ENCODE measurements at places on chromosomes 2 and 18. TPM values are rescaled to one million over a fixed set of nuclear protein-coding genes. Genes with fewer than 3 reads are reported as not detected.

Gene CROCC2
- not detected for total RNA-seq

Gene GRB14
- total RNA-seq: 15.5 TPM

Gene IL1R2
- total RNA-seq: 2.8 TPM

Gene POTEI
- total RNA-seq: 3.2 TPM

Gene SCYGR4
- total RNA-seq: not detected

Gene CCDC85A
- 2.4 TPM for total RNA-seq

Gene KIAA2012
- total RNA-seq: not detected

Gene IL36G
- total RNA-seq: not detected

Gene GALNT5
- total RNA-seq: 0.67 TPM

Gene C2orf78
- total RNA-seq: not detected

- DNase-seq: peak; percentile 53
These were observed 95.8 kb downstream of the PXDN start for GRCh38 chr2:1648241-1649102.

DNA sequence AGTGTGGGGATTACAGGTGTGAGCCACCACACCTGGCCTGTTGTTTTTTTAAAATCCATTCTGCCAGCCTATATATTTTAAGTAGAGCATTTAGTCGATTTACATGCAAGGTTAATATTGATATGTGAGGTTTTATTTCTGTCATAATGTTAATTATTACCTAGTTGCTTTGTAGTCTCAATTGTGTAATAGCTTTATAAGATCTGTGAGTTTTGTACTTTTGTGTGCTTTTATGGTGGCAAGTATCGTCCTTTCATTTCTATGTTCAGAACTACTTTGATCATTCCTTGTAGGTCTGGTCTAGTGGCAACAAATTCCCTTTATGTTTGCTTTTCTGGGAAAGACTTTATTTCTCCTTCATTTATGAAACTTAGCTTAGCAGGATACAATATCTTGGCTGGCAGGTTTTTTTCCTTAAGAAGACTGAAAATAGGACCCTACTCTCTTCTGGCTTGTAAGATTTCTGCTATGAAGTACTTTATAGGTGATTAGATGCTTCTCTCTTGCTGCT lies 51.0 kb upstream of the FAM117B start:
- no peak for DNase-seq

DNA sequence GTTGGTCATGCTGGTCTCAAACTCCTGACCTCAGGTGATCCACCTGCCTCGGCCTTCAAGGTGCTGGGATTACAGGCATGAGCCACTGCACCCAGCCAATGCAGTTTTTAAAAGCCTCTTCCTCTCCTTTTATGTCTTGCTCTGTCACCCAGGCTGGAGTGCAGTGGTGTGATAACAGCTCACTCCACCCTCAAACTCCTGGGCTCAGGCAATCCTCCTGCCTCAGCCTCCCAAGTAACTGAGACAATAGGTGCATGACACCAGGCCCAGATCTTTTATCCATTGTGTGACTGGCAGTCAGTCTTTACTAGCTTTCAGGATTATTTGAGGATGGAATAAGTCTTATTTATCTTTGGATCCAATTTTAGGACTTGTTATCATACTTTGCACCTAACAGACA lies 13.2 kb downstream of the KCTD18 start:
- DNase-seq: no peak

- no peak for DNase-seq
These were observed at the start of gene SIGLEC15 for GRCh38 chr18:45825258-45826044. TSS of gene SIGLEC15 (plus strand) at chr18:45825675. CDS start at chr18:45825729, 54 bp downstream.

DNA sequence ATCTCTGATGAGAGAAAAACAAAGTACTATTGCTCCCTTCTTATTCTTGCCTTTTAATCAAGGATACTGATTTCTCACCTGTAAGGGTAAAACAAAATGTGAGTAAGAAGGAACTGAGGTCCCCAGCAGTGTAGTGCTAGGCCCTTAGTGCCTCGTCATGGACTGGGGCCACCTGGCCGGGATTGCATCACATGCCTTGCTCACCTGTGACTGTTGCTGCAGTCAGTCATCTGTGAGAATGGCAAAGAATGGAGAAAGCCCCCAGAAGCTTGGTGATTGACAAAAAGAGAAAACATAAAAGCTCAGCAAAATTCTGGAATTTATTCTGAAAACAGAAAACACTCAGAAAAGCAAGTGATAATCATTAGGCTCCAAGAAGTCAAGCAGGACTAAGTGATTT lies 63.4 kb downstream of the SPATS2L start:
- no peak for DNase-seq

GRCh38 chr2:38353402-38353801 lies 23.7 kb downstream of the ATL2 start:
- DNase-seq: no peak

GRCh38 chr2:98134172-98135005 lies 47.4 kb downstream of the VWA3B start:
- DNase-seq: no peak

DNA sequence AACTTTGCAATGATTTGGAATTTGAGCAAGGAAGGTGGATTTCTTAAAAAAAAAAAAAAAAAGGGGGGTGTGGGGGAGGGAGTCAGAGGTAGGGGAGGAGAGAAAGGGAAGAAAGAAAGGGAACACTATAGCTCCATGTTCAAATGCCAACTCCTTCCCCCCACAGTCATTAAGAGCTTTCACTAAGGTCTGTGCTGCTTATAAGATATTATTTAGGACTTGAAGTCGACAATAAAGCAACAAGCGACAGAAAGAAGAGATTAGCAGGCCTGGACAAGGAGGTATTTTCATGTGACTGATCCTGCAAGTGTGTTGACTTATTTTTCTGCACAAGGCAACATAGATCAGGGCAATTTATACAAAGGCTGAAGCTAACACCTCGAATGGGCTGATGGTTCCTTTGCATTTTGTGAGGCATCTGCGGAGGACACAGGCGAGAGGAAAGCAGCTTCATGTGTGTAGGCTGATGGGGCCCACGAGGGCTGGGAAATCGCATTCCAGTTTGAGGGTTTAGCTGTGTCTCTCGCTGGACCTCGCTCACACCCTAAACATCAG lies 382.0 kb downstream of the SOX11 start:
- no peak for DNase-seq

DNA sequence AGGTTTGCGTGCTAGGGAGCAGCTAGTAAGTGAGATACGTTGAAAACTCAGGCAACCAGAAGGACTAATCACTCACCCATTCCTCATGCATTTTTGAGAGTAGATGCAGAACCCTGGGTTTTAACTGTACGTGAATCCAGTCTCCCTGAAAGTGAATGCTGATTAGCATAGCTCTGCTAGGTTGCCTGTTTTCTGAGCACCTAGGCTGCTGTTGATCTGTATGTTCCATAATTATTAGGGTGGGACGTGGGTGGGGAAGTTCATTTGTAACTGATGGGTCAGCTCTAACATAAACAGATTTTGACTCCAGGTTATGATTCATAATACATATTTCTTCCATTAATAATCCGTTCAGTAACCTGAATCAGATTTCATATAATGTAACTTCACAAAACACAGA lies 379.0 kb upstream of the FANCL start:
- no peak for DNase-seq

DNA sequence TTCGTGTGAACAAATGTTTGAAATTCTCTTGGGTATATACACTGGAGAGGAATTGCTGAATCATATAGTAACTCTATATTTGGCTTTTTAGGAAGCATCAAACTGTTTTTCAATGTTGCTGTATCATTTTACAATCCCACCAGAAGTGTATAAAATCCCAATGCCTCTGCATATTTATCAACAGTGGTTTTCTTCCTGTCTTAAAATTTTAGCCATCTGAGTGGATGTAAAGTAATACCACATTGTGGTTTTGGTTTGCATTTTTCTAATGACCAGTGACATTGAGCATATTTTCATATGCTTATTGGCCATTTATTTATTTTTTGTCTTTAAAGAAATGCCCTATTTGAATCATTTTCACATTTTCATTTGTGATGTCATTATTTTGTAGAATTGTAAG lies 22.8 kb upstream of the LRP1B start:
- DNase-seq: no peak

DNA sequence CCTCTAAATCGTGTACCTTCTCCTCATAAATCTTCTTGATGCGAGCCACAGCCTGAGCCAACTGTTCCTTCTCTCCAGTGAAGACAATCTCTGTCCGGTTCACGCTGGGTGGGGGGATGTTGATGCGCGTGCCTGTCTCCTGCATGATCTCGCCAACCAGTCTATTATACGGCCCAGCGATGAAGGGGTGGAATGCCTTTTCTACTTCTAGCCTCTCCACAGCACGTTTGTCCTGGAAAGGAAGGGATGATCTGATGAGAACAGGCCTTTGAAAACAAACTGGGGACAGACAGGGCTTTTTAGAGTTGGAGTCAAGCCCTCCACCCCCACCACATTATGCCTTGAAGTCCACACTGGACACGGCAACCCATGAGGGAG lies 59.3 kb downstream of the HDLBP start:
- no peak for DNase-seq

GRCh38 chr2:38734299-38735058 lies 16.7 kb downstream of the SRSF7 start:
- DNase-seq: peak; percentile 60

DNA sequence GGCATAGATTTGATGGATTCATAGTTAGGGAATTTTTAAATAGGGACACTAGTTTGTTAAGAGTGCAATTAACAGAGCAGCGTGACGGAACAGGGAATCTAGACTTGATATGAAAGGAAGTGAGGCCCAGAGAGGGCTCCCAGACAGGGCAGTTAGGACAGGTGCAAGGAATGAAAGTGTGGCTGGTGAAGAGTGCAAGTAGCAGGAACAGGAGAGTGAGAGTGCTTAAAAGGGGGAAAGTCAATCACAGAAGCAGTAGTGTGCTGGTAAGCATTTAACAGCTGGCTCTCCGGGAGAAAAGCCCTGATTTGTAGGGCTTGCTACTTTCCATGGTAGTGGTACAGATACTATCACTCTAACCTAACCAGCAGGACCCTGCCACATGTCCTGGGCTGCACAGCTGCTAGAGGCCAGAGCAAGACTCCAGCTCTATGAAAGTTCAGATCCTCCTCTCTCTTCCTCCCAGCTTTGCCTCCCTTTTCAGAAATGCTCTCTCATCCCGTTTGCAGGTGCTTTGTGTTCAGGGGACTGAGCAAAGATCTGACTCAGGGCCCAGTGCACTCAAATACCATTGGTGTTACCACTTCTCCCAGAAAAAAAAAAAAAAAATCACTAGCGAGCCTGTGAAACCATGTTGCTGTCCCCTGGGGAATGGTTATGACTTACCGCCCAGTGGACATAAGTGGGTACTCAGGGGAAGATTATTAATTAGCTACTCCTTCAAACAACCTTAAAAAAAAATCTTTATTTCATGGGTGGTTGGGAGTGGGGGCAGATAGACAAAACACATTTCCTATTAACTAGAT lies 18.1 kb upstream of the GCFC2 start:
- DNase-seq: no peak

DNA sequence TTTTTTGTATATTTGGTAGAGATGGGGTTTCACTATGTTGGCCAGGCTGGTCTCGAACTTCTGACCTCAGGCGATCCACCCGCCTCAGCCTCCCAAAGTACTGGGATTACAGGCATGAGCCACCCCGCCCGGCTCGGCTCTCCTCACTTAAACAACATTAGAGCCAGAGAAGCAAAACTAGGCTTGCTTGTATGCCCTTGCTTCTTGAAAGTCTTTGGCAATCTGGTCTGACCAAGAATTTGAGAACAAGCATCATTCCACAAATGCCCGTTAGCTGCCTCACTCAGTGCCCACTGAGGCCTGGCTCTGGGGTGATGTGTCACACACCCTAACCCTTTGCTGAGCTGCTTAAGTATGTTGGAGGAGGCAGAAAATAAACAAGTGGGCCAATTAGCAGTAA lies 33.5 kb downstream of the SOWAHC start:
- no peak for DNase-seq

DNA sequence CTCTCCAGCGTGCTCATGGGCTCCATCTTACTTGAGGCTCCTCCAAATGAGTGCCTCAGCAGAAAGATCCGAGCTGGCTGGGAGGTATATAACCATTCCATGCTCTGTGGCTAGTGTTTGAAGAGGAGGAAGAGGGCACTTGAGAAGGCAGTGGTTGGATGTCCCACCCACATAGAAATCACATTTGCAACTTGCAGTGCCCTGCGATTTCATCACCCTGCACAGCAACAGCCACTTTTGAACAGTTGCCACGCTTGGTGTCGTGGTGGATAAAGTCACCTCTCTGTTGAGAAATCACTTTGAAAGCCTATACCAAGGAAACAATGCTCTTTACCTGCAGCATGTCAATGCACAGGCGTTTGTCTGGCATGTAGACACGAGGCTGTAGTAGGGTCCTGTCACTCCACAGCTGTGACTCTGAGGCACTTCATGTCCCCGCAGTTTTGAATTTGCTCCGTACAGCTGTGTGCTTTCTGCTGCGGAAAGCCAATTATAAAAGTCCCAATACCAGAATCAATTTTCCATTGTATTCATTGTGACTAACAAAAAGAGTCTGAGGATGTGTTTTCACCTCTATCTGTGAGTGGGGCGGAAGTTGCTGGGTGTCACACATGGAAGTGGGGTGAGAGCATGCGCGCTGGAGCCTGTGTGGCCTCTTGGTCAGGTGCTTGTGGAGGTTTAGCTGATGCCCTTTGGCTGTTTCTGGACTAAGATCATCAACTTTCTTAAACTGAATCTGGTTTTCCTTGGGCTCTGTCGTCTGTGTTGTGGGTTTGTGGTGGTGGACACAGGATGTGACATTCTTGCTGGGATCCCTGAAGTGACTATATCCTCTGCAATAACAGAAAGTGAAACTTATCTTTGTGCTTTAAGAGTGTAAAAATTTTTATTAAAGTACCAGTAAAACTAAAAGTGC lies 2.8 kb downstream of the CNDP2 start:
- DNase-seq: no peak

- DNase-seq: no peak
These were observed at the start of gene DLGAP1 for GRCh38 chr18:4455113-4455811. TSS of gene DLGAP1 (minus strand) at chr18:4455307.

GRCh38 chr2:9712263-9712662 lies 81.5 kb upstream of the YWHAQ start:
- DNase-seq: peak; percentile 68

- DNase-seq: no peak
These were observed 249.4 kb upstream of the SOX11 start for GRCh38 chr2:5442736-5443135.

GRCh38 chr2:54332386-54332785 lies 76.4 kb upstream of the TSPYL6 start:
- DNase-seq: no peak

- no peak for DNase-seq
These were observed 136.8 kb downstream of the TPO start for GRCh38 chr2:1550076-1550475.

- no peak for DNase-seq
These were observed 510.2 kb upstream of the ID2 start for GRCh38 chr2:8171608-8172007.

DNA sequence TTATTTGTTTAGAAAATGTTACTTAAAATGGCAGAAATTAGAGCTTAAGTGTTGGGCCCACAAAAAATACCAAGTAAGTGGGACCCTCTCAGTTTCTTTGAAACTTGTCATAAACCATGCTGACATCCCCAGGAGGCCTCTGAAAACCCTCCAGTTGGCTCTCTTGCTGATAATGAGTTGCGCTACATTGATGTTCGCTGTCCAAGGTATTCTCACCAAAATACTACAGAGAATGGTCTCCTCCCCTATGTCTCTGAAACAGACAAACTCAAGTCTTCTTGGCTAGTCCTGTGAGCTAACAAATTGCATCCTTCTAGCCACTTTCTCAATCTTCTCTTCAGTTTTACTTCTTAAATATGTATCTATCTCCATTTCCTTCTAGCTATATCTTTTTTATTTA lies 669.4 kb downstream of the IRS1 start:
- DNase-seq: no peak

- no peak for DNase-seq
These were observed 45.2 kb upstream of the ST3GAL5 start for GRCh38 chr2:85933753-85934594.

GRCh38 chr18:48453330-48454066 lies 44.3 kb upstream of the ZBTB7C start:
- no peak for DNase-seq
